ENCODE measurements at places on chromosomes 1 and 21.
A peak's percentile ranks its signal among the peaks of the same experiment; 100 is the strongest.

DNA sequence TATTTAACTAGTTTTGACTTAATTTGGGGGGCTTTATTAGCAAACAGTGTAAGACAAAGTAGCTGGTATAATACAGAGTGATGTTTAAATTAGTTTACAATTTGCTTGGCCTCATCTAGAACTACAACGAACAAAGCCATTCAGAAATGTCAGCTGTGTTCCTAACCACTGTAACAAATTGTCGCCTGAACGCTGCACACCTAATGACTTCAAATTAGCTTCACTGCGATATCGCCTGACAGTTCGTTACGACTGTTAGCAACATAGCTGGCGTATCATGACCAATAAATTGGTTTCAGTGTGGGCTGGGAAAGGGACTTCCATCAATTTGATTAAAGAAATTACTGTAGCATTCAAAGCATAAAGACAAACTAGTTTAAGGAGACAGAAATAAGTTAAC is 139.8 kb upstream of the USH2A start:
- DNase-seq, result no peak

DNA sequence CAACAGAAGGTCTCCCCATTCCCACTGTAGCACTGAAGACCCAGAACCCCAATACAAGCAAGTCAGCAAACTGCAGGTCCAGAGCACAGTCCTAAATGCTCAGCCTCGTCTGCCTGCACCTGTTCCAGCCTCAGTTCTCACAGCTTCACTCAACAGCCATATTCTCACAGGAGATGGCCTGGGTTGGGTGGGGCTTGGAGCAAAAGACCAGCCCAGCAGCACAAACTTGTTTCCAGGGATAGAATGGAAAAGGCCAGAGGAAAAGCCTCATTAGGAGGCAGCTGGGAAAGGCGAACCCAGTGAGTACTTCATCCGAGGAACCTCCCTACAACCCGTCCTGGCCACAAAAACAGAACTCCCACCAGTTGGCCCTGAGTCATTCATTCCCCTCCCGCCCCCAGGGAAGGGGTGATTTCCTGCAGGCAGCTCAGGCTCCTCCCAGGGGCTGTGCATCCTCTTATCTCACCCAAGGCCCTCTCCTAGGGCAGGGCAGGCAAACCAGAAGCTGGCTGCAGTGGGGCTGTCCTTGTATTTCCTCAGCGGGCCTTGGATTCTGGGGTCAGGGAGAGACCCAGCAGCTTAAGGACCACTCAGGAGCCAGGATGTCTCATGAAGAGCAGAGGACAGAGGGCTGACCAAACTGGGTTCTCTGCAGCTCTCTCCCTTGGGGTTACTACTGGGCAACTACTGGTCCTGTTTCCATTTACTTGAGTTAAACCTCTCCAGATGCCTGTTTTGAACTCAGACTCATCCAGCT is 7.4 kb upstream of the MPL start:
- peak; percentile 41 for DNase-seq

GRCh38 chr1:150280138-150280707 is 2.1 kb upstream of the CIART start:
- no peak for DNase-seq

DNA sequence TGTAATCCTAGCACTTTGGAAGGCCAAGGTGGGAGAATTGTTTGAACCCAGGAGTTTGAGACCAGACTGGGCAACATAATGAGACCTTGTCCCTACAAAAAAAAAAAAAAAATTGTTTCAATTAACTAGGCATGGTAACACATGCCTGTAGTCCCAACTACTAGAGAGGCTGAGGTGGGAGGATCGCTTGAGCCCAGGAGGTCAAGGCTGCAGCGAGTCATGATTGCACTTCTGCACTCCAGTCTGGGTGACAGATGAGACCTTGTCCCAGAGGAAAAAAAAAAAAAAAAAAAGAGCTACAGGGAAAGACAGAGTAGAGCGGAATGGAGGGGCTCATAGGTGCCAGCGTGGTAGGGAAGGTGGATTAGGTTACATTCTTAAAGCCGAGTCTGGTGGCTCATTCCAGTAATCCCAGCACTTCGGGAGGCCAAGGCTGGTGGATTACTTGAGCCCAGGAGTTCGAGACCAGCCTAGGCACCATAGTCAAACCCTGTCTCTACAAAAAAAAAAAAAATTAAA is 21.0 kb upstream of the PADI6 start:
- no peak for DNase-seq

- DNase-seq, result no peak
These were observed 276.1 kb upstream of the SPAG17 start for GRCh38 chr1:118461154-118461553.

GRCh38 chr1:31413405-31414001 is 490 bp downstream of the SERINC2 start:
- DNase-seq, result no peak

- DNase-seq, result peak; percentile 85
These were observed 183.6 kb downstream of the TTLL7 start for GRCh38 chr1:83815330-83815729.

DNA sequence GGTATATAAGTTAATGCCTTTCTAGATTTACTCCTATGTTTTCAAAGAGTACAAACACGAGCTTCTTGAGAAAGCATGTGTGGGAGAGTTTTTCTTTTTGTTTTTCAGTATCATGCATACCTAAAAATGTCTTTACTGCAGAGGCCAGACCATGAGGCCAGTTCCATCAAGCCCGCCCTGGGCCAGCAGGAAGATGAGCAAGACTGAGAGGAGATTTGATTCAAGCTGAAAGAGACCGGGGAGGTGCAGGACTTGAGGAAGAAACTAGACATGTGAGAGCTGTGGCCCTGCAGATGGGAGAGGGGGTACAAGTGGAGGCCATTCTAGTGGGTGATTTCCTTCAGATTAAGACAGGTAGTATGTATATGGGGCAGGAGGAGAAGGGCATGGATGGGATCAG is 33.4 kb upstream of the NTPCR start:
- DNase-seq, result no peak

DNA sequence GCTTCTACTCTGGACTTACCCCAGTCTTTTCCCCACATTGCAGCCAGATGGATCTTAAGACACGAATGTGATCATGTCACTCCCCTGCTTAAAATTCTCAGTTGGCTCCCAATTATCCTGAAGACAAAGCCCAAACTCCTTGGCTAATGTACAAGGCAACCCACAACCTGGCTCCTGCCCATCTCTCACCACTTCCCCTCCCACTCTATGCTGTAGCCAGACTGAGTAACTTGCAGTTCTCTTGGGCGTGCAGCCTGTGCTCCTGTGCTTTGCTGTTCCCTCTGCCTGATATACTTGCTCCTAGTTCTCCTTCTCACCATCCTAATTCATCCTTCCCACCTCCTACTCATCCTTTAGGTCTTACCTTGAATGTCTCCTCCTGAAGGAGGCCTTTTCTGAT is 56.2 kb downstream of the LGR6 start:
- DNase-seq, result no peak

DNA sequence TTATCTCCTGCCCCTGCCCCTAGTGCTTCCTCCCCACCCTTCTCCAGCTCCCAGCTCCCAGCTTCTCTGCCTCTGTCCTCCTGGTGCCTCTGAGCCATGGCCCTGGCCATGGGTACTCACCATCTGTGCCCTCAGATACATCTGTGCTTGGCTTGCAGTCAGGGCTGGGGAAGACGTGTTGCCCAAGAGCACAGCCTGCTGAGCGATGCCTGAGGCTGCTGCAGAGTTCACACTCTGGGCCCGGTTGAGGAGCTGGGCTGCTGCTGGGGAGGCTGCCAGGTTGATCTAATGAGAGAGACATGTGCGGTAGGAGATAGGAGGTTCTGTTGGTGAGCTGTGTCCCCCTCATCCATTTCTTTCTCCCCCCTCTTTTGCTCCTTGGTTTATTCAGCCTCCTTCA is 49.4 kb upstream of the A3GALT2 start:
- DNase-seq, result no peak

GRCh38 chr1:175737451-175737850 is 5.9 kb downstream of the TNR start:
- DNase-seq, result no peak

DNA sequence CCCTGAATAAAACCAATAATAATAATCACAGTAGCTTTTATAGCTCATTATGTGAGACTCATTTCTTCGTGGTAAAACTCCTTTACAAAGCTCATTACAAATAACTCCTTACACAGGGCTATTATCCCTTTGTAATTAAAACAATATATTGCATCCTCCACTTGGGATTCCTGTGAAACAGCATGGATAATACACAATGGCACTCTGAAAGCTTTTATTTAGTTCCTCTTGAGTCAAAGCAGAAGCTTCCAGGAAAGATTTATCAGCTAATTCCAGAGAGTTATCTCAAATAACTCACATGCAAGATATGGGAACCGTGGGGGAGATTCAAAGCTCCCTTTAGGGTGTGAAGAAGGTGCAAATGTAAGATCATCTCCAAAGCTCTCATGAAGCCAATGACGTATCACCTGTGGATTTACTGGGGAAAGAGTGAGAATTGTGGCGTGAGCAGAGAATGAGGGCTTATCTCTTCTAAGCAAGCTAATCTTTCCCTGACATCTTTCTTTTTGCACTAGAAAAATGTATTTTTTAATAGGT is 60.4 kb upstream of the GJA5 start:
- no peak for DNase-seq

DNA sequence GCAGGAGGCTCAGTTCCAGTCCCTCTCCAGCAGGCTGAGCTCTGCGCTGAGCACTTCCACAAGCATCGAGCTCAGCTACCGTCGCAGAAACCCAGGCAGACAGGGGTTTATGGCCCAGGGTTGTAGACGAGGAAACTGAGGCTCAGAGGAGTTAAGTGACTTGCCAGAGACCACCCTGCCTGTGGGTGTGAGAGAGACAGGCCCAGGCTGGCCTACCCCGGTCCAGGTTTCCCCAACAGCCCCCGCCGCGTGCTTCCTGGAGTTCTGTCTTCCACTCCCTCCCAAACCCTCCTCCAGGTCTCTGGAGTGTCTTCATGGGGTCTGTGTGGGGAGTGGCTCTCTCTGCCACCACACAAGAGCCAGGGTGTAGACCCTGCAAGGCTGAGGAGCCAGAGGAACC is 615.9 kb downstream of the PTPRU start:
- DNase-seq, result no peak

DNA sequence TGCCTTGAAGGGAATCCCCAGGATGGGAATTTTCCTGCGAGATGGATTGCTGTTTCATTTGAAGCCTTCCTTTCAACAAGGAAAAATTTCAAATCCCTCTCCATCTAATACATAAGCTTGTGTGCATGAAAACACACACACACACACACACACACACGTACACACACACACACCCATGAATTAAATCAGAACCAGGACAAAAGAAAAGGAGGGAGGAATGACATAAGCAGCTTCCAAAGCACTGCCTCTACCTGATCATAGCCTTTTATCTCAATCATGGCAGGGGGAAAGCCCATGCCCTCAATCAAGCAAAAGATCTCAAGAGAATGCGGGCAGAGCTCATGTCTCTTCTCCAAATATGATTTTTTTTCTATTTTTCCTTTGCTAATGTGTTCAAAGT is 139.7 kb downstream of the SLC44A5 start:
- DNase-seq, result no peak

GRCh38 chr21:37751268-37751975 is 164.8 kb downstream of the KCNJ6 start:
- no peak for DNase-seq

DNA sequence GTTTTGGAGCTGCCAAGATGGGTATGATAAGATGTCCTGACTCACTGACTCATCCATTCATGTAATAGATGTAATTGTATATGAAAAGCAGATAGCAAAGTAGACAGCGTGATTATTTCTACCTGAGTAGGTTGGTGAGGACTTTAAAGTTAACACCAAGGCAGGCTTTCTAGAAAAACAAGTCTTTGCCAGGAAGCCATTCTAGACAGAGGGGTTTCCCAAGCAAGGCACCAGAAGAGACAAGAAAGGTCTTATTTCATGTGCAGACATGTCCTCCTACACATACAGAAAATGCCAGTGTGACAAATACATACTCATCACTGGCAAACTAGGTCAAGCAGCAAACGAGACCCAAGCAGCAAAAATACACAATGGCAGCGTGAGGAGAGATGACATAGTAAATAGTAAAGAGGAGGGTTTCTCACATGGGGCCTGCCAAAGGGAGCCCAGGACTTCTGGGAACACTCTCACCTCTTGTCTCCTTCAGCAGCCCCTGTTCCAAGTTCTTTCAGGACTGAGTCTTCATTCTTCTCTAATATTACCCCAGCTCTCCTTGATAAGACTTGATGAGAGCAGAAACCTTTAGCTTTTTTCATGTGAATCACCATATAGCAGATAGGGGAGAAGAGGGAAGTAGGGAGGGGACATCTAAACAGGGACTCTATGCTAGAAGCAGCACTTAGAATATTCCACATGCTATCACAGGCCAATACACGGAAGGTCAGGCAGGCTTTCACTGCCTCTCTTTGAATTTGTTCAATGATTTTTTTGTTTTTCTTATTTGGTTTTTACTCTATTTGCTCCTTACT is 114.6 kb upstream of the ATP1B1 start:
- no peak for DNase-seq

DNA sequence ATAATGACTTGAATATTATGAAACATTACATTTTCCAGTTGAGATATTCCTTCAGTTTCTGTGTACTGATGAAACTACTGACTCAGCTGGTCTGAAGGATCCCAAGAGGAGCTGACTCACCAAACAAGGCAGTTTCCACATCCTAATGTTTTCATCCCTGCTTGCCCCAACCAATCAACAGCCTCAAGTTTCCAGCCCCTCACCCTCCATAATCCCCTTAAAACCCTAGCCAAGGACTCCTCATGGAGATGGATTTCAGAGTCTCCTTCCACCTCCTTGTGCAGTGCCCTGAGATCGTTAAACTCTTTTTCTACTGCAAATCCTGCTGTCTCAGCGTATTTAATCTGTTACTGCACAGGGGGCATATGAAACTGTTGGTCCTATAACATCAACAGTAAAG is 83.1 kb upstream of the HAO2 start:
- peak; percentile 83 for DNase-seq

- no peak for DNase-seq
These were observed 142.3 kb upstream of the TMPRSS15 start for GRCh38 chr21:18545908-18546307.

DNA sequence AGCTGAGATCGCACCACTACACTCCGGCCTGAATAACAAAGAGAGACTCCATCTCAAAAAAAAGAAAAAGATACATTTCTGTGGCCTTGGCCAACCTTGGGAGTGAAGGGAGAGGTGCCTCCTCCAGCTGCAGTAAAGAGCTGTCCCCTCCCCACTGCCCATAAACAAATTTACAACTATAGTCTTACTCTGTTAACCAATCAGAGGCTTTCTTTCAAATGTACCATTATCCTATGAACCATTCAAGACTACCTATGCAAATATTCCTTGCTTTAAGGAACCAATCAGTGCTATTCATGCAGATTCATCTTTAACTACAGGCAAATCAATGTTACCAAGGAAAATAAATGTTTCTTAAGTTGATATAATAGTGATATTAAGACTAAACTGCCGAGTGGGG is 1.0 kb downstream of the CELA2B start:
- DNase-seq, result no peak

GRCh38 chr1:63023637-63024036 is 239.7 kb downstream of the ATG4C start:
- DNase-seq, result no peak

DNA sequence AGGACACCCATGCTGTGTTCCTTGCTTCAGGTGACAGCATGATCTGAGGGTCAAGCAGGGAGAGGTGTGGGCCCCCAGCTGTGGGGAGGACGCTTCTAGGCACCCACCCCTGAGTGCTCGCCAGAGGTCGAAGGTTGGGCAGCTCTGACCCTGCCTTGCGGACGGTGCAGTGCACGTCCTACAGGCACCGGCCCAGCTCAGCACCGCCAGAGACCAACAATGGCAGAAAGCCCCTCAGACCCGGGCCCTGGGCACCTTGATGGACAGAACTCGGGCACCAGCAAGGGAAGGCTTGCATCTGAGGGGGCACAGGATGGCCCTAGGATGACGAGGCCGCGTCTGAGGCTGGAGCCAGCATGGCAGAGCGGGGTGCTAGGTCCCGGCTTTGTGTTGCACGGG is 24.7 kb downstream of the NADK start:
- no peak for DNase-seq

GRCh38 chr1:209569455-209570207 is 13.9 kb upstream of the CAMK1G start:
- peak; percentile 32 for DNase-seq

Data from AG09319 (cell line).